ENCODE measurements at places on chromosomes 7 and 10.

DNA sequence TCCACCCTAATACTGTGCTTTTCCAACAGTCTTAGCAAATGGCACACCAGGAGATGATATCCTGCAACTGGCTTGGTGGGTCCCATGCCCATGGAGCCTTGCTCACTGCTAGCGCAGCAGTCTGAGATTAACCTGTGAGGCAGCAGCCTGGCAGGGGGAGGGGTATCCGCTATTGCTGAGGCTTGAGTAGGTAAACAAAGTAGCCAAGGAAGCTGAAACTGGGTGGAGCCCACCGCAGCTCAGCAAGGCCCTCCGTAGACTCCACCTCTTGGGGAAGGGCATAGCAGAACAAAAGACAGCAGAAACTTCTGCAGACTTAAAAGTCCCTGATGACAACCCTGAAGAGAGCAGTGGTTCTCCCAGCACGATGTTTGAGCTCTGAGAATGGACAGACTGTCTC lies 399.0 kb downstream of the CCSER2 start:
- DNase-seq = no peak

DNA sequence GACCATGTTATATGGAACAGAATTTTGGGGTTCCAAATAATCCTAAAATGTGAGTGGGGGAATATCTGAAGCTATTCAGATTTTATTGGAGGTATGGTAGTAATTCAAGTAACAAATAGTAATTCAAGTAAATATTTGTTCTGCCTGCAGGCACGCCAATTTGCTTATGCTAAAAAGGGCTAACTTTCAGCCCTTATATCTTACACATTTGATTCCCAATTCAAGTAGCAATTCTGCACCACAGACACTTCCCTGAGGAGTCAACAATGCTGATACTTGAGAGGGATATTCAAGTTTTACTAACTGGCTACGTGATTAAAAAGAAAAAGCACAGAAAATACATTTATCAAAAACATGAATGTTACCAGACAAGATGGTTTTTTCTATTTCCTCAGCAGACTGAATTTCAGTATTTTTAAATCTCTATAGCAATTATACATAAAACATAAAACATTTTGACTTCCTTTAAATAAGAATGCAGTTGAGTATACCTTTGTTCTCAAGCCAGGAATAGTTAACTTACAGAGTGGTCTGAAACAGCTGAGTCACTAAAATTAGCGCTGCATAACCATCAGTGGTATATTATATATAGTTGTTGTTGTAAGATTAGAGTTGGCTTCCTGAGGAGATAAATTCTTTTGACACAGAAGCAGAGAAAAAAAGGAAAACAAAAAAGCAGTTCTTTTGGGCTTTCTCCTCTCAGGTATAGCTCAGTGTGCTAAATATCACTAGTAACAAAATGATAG lies 33.9 kb downstream of the MTPN start:
- no peak for DNase-seq

DNA sequence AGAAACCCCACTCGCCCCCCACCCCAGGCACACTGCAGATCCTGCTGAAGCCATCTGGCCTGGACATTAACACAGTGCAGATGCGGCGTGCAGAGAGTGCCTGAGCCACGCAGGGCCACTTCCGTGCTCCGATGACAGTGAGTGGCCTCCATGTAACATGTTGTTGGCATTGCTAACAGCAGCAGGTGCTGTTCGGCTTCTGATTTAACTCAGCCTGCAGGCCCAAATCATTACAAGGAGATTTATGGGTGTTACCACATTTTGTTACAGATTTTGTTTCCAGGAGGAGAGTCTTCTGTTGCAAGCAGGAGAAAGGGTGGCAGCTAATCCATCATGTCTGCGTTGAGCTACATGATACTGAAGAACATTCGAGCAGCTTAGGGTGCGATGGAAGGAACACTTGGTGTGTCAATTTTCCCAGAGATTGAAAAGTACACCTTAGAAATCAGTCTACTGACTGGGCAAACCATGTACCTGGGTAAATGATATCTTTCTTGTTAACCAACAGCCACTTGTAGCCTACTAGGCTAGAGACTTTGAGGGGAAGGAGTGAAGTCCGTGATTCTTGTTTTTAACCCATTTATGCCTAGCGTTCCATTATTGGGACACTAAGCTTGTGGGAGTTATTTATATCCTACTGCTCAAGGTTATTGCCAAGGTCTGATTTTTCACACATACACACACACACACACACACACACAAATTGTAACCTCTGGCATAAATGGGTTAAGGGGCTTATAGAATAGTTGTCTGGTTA lies 90.0 kb downstream of the JCAD start:
- DNase-seq = no peak

DNA sequence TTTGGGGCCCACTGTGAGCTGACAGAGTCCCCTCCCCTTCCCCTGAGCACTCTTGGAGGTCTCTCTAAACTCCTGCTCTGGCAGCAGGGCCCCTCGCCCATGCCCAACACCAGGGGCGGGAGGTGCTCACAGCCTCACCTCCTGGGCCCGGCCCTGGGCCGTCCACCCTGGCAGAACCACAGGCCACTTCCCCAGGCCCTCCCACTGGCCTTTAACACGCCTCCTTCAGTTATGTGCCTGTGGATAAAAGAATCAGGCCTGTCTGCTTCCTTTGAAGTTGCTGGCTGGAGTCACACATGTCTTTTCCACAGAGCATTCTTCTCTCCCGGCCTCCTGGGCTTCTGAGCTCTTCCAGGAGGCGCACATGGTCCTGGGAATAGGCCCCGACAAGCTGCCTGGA lies 10.2 kb downstream of the MYL10 start:
- no peak for DNase-seq

DNA sequence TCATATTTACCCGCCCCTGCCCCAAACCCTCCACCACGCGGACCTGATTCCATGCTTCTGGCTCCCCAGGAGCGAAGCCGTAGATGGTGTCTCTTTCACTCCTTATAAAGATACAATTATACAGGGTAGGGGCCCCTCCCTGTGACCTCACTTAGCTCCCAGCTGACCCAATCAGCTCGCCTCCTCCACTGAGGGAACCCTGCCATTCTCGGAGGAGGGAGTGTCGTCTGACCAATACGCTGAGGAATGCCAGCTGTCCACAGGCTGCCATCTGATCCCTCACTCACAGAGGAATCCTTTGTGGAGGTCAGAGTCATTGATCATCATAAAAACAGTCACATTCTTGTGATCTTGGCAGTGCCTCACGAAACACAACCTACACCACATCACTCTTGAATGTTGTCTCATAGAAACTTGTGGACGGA lies 67.5 kb upstream of the INSIG1 start:
- DNase-seq = no peak

DNA sequence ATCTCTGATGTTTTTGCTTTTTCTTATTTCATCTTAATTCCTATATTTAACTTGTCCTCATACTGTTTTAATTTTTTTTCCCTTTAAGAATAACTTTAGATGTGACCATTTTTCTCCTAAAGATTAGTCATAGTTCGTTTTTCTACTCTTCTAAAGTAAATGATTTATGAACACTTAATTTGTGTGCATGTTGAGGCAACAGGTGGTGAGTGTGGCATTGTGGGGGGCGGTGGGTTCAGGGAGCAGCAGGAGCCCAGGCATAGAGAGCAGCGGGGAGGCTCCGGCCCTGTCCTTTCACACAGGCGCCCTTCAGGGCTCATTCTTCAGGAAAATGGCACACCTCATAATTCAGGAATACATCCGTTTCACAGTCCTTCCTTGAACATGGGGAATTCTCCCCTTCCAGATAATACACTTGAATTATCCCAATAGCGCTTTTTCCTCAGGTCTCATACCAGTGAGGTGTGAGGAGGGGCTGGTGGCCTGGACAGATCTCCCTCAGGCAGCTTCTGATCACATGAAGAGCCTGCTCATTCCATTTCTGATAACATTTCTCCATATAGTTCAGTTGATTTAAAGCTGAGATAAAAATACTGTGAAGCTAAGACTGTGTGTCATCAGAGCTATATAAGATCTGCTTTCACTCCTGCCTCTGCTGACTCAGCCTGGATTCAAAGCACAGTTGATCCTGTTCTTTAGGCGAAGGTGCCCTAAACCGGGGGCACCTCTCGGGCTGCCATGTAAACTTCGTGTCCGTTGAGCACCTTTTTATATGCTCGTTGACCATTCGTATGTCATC lies 40.2 kb downstream of the CUL1 start:
- DNase-seq = no peak

- DNase-seq = no peak
Observed at GRCh38 chr10:79235765-79236432, 111.4 kb upstream of the PPIF start.

DNA sequence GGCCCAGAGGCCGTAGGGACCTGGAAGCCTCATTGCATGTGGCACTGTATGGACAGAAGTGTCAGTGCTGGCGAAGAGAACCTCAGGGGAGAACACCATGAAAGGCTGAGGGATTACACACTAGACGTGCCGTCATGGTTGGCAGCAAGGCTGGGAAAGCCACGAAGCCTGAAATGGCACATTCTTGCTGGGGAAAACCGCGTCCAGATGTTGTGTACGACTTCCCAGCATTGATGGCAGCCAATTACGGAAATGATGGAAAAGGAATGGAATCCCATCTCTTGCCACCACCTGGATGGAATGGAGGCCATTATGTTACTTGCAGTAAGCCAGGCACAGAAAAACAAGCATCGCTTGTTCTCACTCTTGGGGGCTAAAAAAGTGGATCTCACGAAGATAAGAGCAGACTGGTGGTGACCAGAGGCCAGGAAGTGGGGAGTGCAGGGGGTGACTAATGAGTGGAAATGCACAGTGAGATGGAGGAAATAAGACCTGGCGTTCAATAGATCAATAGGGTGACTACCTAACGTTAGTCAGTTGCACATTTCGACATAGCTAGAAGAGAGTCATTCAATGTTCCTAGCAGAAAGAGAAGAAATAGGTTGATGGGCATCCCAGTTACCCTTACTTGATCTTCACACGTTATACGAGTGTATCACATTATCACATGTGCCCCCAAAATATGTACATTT lies 14.6 kb upstream of the PWWP2B start:
- DNase-seq = no peak

DNA sequence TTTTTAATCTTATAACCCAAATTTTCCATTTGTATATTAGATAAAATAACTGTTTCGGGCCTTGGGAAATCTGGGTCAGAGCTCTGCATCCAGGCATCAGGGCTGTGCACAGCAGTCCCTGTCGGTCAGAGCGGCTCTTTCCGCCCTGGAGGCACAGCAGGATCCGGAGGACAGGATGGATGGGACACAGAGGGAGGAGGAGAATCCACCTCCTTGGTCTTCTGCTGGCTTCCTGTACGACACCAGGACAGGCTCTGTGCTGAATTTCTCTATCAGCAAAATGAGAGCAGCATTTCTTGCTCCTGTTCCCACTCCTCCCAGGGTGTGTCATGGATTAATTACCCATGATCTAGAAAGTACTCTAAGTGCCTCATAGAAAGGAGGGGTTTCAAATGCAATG lies 254.9 kb downstream of the SKAP2 start:
- no peak for DNase-seq

DNA sequence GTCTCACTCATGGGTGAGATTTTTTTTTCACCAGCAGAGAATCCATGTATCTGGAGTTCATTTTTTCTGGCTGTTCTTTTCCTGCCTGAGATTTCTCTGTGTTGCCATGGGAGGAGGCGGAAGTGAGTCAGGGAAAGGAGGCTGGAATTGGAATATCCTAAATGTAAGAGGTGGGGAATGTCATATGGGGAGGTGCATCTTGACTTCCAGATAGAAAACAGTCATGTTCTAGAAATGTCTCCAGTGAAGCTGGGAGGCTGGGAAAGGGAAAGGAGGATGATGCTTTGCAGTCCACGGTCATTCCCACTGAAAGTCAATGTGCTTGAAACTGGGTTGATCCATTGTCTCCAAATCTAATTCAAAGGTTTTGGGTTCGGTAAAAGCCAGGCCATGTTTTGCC lies 39.7 kb upstream of the HPS1 start:
- no peak for DNase-seq
